Cortex of kidney (tissue), 1 donor: ENCODE measurements at places on chromosomes 12 and 14.

DNA sequence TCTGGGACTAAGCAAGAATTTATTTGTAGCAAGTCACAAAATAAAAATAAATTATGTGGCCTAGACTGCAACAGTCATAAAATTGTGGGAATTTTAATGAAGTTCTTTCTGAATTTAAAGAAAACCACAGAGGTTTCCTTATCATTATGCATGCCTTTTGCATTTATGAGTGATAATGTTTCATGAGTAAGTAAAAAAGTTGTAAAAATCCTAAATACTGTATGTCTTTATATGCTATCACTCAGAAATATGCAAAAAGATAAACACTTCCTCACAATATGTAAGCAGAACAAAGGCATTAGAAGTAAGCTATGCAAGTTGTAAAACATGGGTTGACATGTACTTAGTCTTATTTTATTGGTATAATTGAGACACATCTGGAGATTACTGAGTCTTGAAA is 239.4 kb upstream of the PDE3A start:
- DNase-seq: no peak

- no peak for DNase-seq
Observed at GRCh38 chr12:96103067-96103644, 67.8 kb upstream of the LTA4H start.

- no peak for DNase-seq
Observed at GRCh38 chr12:20527417-20528163, 159.3 kb downstream of the PDE3A start.

GRCh38 chr14:42490536-42490935 is 883.9 kb downstream of the LRFN5 start:
- no peak for DNase-seq

- DNase-seq: no peak
Observed at GRCh38 chr12:70482764-70483163, 116.7 kb downstream of the KCNMB4 start.

DNA sequence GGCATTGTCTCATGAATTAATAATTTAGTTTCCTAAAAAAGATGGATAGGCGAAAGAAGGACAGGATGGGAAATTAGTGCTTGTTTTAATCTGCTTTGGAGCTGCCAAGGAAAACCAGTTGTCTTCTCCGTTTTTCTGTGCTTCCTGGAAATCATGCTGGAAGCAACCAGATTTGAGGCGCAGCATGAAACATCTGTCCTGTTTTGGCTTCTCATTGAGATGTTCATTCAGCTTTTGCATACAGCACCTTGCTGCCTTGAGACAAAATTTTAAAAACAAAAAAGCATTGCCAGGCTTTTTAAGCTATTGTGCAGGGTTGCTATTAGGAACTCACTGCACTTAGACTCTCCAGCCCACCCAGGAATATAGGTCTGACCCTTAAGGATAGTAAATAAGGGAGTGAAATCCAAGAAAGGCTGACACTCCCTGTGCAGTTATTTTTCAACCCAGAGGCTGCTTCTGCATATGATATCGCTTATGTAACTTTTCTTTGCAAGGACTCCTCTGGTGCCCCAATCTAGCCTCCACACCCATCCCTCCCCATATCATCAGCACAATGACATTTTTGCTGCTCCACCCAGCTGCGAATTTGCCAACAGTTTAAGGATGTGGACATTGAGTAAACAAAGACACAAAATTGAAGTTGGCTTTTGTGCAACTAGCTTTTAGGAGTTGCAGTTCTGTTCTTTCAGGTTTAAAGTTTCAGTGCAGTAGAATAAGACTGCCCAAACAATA is 46.9 kb upstream of the MDM1 start:
- DNase-seq: no peak

- DNase-seq: no peak
Observed at GRCh38 chr12:59660148-59660547, 64.3 kb downstream of the SLC16A7 start.

GRCh38 chr12:42609605-42610004 is 20.1 kb upstream of the PRICKLE1 start:
- DNase-seq: no peak

DNA sequence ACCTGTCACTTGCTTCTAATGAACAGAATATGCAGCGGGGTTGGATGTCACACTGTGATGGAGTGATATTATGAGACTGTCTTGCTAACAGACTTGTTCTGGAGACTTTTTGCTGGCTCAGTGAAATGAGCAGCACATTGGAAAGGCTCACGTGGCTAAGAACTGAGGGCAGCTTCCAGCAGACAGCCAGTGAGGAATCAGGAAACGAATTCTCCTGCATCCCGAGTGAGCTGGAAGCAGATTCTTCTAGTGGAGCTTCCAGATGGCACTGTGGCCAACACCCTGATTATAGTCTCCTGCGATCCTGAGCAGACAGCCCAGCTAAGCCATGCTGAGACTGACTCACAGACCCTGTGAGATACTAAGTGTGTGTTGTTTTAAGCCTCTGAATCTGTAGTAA is 16.1 kb upstream of the TSPAN9 start:
- no peak for DNase-seq

DNA sequence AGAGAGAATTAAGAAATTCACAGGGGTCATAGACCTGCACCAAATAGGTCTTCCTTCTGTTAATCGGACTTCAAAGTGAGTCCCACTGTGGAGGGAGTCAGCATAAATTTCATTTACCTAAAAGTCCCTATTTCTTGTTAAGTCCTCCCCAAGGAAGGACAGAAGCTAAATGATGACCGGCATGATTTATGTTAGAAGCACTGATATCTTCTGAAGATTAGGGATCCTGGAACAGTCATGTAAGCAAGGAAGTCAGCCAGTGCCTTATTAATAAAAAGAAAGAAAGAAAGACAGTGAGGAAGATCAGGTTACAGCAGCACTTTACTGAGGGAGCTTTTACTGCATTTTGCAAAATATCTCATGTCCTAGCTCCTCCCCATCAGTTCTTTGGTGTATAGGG is 287.5 kb downstream of the FOXG1 start:
- no peak for DNase-seq

DNA sequence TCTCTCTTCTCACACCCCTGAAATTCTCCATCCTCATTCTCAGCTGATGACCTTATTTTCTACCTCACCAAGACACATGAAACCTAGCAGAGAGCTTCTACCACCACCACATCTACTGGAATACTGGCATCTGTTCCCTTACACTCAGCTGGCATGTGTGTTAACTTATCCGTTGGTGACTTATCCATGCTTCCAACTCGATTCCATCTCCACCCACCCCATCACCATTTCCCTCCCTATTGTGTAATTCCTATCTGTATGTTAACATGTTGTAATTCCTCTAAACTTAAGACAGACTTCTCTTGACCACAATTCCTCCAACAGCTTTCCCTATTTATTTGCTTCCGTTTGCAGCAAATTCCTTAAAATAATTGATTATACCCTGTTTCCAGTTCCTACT is 15.4 kb downstream of the C1S start:
- DNase-seq: no peak

GRCh38 chr12:38772437-38772836 is 133.0 kb downstream of the CPNE8 start:
- no peak for DNase-seq

- DNase-seq: no peak
Observed at GRCh38 chr12:105930557-105931503, 207.9 kb downstream of the NUAK1 start.

- no peak for DNase-seq
Observed at GRCh38 chr12:102299731-102300130, 102.1 kb upstream of the PMCH start.

DNA sequence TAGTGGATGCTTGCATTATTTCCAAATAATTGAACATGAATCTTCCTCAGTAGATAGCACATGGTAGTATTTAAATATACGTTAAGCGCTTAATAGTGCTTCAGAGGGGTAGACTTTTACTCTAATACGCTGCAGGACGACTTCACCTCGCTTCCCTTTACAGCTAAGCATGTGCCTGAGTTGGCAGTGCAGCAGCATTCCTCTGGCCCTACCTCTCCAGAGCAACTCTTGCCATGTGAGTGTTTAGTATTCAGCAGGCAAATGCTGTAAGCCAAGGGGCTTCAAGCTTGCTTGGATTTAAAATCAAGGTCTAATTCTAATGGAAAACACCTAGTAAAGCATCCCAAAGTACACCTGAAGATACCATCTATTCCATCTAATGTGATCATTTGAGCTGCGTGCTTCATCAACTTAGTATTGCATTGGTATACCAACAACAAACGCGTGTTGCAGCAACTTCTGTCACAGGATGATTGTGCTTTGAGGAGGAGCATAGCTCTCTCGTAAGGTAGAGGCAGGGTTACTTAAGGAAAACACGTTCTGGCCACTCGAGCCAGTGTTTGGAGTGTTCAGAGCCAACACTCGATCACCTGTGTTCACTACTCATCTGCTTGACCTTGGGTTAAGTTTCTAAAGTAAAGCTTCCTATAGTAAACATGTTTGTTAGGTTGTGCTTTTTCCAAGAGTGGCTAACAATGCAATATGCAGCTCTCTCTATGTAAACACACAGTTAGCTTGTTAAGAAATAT is 60.6 kb downstream of the PIWIL1 start:
- DNase-seq: no peak

- DNase-seq: no peak
Observed at GRCh38 chr12:125283521-125283920, 218.3 kb downstream of the AACS start.

DNA sequence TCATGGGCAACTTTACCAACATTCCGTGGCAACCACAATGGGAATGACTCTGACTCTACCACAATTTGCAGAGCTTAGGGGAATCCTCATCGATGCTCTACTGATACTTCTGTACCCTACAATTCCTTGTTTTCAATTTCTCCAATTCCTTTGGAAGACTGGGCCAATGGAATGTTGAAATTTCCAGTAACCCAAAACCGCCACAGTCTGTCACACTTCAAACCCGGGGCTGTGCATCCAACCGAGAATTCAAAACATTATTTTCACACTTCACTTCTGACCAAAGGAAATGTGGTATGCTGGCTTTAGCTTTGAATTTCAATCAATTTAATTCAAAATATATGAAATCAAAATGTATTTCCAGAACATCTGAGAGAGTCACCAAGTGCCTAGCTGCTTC is 951.4 kb downstream of the VRK1 start:
- DNase-seq: no peak

GRCh38 chr12:112327209-112327938 is 54.9 kb downstream of the HECTD4 start:
- no peak for DNase-seq

DNA sequence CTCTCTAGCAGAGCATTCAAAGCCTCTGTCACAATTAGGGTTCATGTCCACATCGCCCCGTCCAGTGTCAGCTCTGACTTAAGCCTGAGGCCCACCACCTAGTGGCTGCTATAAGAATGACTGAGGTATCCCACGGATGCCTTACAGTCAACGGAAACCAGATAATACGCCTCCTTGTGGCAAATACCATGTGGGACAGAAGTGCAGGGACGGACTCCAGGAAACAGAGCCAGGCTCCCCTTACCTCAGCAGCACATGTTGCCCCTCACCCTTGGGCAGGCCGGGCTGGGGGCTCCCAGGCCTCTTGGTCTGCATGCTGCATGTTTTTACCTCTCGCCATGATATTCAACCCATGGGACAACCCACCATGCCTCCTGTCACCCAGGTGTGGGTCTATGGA is 86.3 kb downstream of the VWF start:
- DNase-seq: no peak

GRCh38 chr12:119859241-119859640 is 17.9 kb downstream of the CIT start:
- no peak for DNase-seq

GRCh38 chr14:25041898-25042297 is 8.0 kb downstream of the STXBP6 start:
- DNase-seq: no peak

GRCh38 chr12:49974231-49974675 is 1.5 kb downstream of the AQP6 start:
- DNase-seq: no peak

GRCh38 chr12:124655048-124655697 is 87.8 kb upstream of the NCOR2 start:
- no peak for DNase-seq

DNA sequence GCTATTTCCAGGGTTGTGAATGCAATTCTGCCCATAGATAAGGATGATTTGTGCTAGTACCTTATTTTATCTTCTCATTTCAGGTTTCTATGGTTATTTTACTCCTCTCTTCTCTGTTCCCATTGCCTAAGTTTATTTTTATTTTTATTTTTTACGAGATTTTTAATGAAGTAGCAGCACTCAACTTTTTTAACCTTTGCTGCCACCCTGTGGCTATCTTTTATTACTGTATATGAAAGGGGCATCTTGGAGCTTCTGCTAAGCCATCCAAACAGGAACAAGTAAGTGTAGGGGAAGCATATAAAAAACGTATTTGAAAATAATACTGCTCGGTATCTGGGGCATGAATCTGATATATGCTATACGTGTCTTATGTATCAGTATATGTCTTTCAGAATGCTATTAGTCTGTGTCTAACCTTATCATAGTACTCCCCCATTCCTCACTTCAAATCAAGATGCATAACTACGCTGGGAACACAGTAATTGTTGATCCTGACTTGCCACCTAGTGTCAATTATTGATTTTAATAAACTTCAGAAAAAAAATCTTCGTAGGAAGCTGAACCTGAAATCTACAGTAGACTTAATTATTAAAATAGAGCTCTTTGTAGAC is 60.3 kb downstream of the KLRG1 start:
- DNase-seq: no peak

DNA sequence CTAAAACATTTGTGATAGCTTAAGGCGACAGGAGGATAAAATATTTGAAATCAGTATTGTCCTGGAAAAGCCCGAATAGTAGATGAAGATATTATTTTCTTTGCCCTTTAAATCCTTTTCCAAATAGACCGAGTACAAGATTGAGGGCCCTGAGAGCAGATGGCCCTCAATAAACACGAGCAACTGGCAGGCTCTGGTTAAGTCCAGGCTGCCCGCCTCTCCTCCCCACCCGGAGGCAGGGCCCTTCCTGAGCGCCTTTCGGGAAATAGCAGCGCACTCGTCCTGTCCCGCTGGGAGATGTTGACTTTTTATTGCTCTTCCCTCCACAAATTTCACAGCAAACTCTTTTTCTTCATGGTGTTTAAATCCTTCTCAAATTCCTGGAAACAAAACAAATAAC is 50.8 kb upstream of the MAX start:
- DNase-seq: no peak

- DNase-seq: no peak
Observed at GRCh38 chr14:106459971-106460730, 933.8 kb downstream of the TMEM121 start.
